WTC11 (cell line): ENCODE measurements at places on chromosomes 3 and 15. TPM values are rescaled to one million over a fixed set of nuclear protein-coding genes. Genes with fewer than 3 reads are reported as not detected.

CACNA1D gene
- 1.8 to 3.6 TPM (median 2.3 TPM) in 3 replicates for total RNA-seq

- DNase-seq, result no peak
These were observed 552.5 kb upstream of the ROBO2 start for GRCh38 chr3:76487446-76487845.

DNA sequence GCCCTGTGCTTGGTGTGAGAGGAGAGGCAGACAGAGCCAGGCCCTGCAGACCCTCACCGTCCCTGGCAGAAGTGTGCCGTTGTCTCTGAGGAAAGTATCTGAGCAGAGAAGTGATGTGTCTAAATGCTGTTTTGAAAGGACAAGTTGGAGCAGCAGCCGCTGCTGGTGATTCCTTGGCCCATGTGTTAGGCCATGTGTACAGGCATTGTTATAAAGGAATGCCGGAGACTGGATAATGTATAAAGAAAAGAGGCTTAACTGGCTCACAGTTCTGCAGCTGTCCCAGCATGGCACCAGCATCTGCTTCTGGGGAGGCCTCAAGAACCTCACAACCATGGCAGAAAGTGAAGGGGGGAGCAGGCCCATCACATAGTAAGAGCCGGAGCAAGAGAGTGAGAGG lies 334.6 kb upstream of the ATP10A start:
- DNase-seq, result no peak

DNA sequence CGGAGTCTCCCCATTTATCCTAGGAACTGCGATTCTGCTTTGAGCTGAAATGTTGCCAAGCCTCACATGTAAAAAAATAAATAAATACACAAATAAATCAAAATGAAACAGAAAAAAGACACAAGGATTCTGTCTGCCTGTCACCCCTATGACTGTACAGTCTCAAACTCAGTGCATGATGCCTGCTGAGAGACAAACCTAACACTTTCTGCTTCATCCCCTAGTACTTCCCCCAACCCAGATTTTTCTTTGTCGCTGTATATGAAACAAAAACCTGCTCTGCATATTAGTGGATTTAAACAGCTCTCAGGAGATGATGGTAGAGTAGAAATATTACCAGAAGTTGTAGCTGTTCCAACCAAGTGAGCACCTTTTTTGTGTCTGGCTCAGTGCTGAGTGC lies 530.7 kb upstream of the CFAP20DC start:
- DNase-seq, result no peak

GRCh38 chr3:95212117-95212516 lies 1149.3 kb downstream of the NSUN3 start:
- no peak for DNase-seq

DNA sequence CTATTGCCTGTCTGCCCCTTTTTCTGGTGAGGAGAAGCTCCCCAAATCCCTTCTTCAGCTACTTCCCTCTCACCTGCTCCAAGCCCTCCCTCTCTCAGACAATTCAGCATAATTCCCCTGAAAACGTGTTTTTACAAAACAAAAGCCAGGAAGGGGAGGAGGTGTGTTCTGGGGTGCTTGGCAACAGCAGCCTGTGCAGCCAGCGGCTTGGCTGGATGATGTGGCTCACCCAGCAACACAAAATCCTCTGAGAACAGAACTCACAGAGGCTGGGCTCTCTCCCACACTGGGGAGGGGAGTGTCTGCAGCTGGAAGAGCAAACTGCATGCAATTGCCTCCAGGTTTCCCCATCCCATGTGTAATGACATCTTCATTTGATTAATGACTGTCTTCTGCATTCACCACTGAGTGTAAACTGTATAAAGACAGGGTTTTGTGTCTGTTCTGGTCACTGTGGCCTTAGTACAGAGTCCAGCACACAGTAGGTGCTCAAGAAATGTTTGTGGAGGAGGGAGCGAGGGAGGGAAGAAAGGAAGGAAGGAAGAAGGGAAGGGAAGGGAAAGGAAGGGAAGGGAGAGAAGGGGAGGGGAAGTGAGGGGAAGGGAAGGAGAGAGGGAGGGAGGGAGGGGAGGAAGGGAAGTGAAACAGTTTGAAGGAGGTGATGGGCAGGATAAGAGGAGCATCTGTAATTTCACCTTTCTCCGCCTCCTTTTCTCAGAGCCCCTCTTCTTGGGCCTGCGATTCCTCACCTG lies 70.1 kb upstream of the GLCE start:
- peak; percentile 70 for DNase-seq

- DNase-seq, result no peak
These were observed 460.8 kb downstream of the SOX2 start for GRCh38 chr3:182172534-182172933.

GRCh38 chr15:68432441-68433064 lies 590 bp upstream of the ITGA11 start:
- no peak for DNase-seq

GRCh38 chr15:70348226-70348543 lies 250.5 kb upstream of the TLE3 start:
- no peak for DNase-seq

ADAMTS17 gene
- 1.8 to 2.8 TPM (median 2.2 TPM) in 3 replicates for total RNA-seq

AGBL1 gene
- total RNA-seq, result 0.07 TPM in 1 of 3 replicates, not detected in the others

GRCh38 chr3:117628823-117629291 lies 919.3 kb downstream of the TUSC7 start:
- DNase-seq, result no peak

RPS17 gene
- total RNA-seq, result 2,241 to 2,715 TPM (median 2,561 TPM) in 3 replicates

- DNase-seq, result no peak
These were observed 44.5 kb upstream of the PDE8A start for GRCh38 chr15:84937144-84937543.

GRCh38 chr3:122390665-122391064 lies 6.7 kb downstream of the FAM162A start:
- no peak for DNase-seq

DNA sequence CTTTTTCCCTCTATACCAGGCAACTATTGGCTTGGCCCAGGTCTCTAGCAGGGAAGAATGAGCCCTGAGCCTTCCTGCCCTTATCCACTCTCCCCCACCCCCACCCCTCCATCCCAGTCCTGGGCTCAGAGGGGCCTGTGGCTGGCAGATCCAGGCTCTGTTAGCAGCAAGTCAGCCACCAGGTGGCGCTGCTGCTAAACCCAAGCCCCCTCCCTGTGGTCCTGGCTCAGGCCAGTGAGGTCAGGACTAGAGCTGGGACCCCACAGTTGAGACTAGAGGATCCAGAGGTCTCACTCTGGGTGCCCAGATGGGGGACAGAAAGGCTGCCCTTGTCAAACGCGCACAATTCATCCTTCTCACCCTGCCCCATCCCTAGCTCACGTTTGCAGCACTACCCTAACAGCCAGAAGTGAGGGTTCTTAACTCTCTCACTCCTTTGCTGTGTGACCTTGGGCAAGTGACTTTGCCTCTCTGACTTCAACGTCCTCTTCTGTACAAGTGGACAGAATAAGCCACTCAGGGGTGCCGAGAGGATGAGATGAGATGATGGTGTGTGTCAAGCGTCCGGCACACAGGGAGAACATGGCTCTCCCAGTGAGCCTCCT lies 46.8 kb upstream of the SLC6A1 start:
- DNase-seq, result peak; percentile 93

SAMMSON gene
- 0.11 to 0.13 TPM (median 0.11 TPM) in 3 replicates for total RNA-seq

DNA sequence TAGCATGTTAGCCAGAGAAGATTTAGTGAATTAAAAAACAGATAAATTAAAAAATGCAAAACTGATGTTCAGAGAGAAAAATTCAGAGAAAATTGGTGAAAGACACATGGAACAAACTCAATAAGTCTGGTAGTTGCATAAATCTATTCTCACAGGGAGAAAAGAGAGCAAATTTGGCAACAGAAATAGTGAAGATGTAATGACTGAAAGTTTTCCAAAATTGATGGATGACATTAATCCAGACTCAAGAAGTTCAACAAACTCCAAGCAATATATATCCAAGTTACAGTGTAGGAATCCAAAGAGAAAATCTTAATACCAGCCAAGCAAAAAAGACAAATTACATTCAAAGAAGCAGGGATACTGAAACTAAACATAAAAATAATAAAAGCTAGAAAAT lies 302.7 kb upstream of the ARPP21 start:
- DNase-seq, result no peak

DNA sequence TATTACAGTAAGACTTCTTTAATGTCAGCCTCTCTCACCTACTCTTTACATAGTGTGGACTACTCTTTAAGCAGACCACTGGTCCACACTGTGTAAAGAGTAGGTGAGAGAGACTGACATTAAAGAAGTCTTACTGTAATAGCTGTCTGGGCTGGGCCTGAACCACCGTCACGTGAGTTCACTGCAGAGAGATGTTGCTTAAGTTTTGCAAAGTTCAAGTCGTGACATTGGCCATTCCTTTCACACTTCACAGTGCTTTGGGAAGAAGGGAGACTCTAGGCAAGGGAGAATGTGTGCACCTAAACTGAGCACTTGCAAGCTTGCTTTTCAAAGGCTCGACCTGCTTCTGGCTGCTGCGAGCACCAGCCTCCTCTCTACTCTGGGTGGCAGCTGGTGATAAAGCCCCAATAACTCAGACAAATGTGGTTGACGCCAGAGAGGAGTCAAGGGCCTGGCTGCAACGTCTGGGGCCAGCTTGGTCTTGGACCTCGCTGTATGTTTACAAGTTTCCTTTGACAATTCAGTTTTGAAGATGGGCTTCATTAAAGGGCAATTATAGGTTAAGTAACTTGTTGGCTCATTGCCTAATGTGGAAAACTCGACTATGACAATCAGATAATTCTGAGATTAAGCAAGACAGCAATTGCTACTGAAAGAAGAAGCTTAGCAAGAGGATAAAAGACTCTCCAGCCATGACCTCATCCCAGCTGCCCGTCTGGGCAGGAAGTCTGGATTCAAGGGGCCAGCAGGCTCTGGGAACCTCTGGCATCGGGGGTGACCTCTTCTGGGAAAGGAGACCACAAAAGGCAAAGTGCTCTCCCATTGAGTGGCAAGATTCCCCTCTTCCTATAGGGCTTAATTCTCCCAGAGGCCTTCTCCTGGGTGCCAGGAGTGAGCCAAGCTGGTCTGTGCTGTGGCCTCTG lies 242.1 kb upstream of the TLE3 start:
- no peak for DNase-seq

IMPG2 gene
- 0.02 to 0.09 TPM (median 0.04 TPM) in 3 replicates for total RNA-seq

DNA sequence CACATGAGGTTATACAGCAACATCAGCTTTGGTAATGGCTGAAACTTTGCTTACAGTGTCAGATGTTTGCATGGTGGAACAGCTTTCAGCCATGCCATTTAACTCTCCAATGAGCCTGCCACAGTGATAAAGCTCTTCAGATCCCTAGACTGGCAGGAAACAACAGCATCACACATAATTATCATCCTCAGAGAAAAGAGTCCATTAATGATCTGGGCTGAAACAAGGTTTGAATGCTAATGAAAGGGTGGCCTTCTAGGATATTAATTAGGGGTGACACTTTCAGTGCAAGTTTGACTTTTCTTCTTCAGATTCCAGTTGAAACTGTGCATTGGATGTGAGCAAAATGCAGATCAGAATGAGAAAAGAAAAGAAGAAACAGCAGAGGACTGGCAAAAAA lies 166.6 kb downstream of the IGSF11 start:
- no peak for DNase-seq

DNA sequence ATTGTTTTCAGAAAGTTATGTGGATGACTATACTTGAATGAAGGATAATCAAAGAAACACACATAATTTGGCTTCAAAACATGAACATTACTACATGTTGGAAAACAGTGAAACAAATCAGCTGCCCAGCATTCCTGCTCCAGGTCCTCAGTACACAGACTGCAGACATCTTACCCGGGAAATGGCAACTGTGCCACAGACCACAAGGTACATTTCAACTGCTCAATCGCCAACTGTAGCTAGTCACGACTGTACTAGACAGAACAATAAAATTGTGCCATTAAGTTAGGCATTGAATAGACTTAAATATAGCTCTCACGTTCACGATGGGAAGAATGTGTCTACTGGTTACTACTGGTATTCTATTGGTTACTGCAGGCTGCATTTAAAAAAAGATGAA lies 5.0 kb downstream of the NAA50 start:
- no peak for DNase-seq

C3orf49 gene
- not detected in 3 replicates for total RNA-seq

- DNase-seq, result no peak
These were observed 36.6 kb upstream of the SH3GL3 start for GRCh38 chr15:83410532-83410931.

DNA sequence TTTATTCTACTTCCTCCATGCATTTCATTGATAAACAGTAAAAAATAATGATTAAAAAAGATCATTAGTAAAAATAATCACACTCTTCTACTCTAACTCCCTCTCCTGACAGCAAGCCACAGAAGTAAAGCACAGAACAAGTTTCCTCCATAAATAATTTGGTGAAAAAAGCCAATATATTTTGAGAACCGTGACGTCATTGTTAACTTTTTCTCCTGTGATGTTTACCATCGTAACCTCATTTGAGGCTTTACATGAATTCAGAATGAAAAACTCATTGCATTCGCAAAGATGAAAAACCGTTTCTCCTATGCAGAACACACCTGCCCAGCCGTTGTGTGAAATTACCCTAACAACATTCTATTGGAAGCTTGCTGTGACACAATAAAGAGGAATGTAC lies 120.7 kb downstream of the NSUN3 start:
- DNase-seq, result no peak

ZPLD1 gene
- total RNA-seq, result not detected in 3 replicates

DNA sequence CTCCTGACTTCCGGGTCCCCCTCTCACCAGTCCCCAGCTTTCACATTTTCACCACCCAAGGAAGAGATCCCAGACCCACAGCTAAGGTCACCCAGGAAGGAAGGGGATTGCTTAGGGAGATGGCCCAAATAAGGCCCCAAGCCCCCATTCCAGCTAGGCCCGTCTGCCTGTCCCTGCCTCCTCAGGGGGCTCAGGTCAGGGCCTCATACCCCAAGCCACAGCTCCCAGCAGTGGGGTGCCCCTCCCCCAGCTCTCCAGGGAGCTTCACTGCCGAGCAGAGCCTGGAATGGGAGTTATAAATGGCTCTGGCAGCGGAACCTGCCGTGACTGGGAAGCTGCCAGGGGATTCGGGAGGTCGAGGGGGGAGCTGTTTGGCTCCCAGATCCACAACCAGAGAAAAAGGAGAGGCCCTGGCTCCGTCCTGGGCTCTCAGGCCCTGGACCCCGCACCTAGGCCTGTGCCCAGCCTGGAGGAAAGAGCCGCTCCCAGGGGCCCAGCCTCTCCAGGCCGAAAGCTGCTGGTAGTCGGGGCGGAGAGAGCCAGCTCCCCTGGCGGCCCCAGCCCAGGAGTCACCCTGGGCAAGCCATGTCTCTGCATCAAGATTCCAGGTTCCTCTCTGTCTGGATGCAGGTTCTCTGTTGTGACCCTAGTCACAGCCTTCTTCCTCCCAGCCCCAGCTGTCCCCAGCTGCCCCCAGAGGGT lies 550 bp downstream of the CCDC9B start:
- DNase-seq, result no peak

- no peak for DNase-seq
These were observed 304.5 kb upstream of the SEMA6D start for GRCh38 chr15:47412802-47413201.

DNA sequence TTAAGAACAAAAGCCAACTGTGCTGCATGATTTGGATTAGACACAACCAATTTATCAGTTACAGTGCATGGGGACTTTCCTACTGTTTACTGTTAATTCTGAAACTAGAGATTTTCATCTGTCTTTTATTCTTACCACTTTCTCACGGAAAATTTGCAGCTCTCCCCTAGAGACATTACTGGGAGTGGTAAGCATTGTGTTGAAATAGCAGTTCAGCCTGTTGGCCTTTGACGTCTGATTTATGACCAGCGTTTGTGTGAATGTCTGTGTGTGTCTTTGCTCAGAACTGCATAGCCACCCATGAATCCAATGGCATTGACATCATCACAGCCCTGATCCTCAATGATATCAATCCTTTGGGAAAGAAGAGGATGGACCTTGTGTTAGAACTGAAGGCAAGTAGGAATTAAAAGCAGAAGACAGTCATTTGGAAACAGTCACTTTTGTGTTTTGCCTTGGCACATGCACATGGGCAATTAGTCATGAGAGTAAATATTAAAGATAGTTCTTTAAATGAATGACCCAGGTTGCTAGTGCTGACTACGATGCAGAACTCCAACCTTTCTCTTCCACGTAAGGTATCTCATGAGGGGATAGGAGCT lies 202.2 kb upstream of the BHLHE40 start:
- DNase-seq, result no peak

RLBP1 gene
- total RNA-seq, result not detected in 3 replicates
